Activated effector memory CD4-positive, alpha-beta T cell treated with Interleukin-2 at 50 U/mL for 16 hours (primary cell): ENCODE measurements at places on chromosomes 12 and 14.

DNA sequence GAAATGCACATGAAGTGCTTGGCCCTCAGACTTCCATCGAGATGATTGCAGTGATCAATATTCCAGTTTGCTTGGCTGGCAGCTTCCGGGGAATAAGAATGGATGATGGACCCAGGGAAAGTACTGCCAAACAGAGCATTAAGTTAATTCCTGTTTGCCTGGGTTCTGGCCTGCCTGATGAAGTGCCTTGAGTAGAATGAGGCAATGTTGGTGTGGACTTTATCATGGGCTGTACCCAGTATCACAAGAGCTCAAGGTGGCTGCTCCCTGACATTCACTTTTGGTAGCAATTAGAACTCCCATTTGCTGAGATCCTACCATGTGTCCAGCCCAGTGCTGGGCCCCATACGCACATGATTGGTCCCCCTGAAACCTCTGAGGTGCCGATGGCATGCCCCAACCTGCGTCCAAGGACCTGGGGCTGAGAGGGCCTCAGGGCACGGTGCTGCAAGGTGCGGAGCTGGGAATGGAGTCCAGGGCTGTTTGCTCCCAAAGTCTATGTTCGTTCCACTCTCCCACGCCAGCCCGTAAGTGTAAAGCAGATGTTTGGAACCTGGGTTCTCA, 80.7 kb downstream of the SLC25A47 start:
- no peak for DNase-seq

GRCh38 chr12:52313461-52313860, 7.7 kb downstream of the KRT83 start:
- DNase-seq = no peak

DNA sequence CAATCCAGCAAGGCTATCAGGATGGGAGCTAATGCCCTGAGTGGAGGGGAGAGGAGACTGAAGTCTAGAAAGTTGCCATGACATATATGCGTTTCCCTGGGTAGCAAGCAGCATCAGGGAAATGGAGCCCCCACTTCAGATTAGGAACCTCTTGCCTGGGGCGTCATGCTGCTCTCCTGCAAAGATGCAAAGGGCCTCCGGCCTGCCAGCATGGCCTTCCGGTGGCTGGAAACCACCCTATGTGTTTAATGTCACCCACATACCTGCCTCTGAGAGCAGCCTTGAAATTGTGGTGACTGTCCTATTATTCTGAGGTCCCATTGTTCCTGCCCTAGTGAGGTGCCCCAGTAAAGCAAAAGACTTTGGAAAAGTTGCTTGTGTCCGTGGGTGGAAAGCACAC, 10.0 kb upstream of the IFI27L2 start:
- DNase-seq = no peak

- DNase-seq = no peak
Observed at GRCh38 chr14:60575008-60575407, 66.1 kb downstream of the SIX6 start.

- no peak for DNase-seq
Observed at GRCh38 chr12:51210690-51211395, 7.0 kb downstream of the POU6F1 start.

GRCh38 chr14:105660816-105661531, 134.6 kb downstream of the TMEM121 start:
- no peak for DNase-seq
